ENCODE measurements at places on chromosomes 5 and 9. TPM values are rescaled to one million over a fixed set of nuclear protein-coding genes. Genes with fewer than 3 reads are reported as not detected.
A peak's percentile ranks its signal among the peaks of the same experiment; 100 is the strongest.

DNA sequence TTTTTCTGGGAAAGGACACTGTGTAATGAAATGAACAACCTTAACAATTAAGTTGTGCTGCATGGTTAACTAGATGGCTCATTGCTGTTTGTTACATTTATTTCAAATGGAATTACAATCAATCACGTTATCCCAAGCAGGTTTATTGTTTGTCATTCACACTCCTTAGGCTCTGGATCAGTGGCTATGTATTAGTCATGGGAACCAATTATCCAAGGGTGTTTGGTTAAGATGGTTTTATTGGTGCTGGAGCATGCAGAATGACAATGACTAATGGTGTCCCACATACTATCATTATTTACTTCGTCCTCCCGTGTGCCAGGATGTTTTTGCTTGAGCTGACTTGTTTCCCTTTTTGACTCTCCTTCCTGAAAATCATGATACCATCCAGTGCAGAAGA is 10.6 kb upstream of the TRPC7 start:
- no peak for DNase-seq

TICAM2 gene
- 1.0 TPM for total RNA-seq

GRCh38 chr5:124921694-124922093 is 175.3 kb upstream of the ZNF608 start:
- no peak for DNase-seq

DNA sequence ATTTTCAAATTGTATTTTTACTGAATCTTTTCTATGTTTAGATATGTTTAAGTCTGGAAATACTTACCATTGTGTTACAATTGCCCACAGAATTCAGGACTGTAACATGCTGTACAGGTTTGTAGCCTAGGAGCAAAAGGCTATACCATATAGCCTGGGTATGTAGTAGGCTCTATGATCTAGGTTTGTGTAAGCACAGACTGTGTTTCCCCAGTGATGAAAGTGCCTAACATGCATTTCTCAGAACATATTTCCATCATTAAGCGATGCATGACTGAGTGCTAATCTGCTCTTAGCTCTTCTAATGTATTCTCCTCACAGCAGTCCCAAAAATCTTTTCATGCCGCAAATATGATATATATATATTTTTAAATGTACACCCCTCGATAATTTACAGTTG is 166.7 kb upstream of the PPP2R2B start:
- DNase-seq = no peak

GRCh38 chr5:39072925-39073766 is 1.1 kb downstream of the RICTOR start:
- DNase-seq = peak; percentile 49

SGCD gene
- 0.32 TPM for total RNA-seq

DNA sequence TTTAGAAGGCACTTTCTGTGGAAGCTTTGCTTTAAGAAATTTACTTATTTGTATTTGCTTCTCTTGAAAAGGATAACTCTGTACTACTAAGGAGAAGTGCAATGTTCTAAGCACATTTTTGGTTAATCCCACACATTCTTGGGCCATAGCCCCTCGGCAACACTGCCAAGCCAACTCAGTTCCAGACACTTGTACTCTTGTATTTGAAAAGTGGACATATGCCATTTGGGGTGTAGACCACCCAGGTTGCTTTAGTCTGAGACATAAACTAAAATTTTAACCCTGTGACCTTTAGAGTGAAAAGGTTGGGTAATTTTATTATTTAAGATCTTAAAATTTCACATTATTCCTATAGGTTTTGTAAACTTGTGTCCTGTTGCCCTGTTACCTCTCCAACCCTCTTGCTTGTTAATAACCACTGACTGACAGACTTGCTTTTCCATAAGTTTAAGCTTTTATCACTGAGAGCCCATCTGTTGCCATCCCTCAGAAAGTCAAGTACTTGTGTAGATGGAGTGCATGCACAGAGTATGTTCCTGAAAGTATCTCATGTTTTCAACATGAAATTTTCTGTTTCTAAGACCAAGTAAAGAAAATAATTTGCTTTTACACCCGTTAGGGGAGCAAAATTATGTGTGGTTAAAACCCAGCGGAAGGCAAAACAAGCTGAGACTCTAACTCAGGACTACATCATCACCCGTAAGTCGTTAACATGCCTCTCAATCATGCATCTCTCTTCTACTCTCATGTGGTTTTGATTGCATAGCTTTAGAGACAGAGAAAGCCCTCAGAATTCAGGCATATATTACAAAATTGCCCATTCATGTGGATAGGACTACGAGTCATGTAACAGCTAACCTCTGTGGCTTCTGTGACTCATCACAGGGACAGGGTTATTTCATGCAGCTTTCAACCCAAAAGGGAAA is 117.3 kb downstream of the GDNF start:
- DNase-seq = no peak

- peak; percentile 90 for DNase-seq
Observed at GRCh38 chr9:26723486-26723885, 169.1 kb downstream of the CAAP1 start.

- DNase-seq = no peak
Observed at GRCh38 chr5:104793031-104793754, 1230.6 kb upstream of the NUDT12 start.

SLC25A51 gene
- 15.0 TPM for total RNA-seq

DNA sequence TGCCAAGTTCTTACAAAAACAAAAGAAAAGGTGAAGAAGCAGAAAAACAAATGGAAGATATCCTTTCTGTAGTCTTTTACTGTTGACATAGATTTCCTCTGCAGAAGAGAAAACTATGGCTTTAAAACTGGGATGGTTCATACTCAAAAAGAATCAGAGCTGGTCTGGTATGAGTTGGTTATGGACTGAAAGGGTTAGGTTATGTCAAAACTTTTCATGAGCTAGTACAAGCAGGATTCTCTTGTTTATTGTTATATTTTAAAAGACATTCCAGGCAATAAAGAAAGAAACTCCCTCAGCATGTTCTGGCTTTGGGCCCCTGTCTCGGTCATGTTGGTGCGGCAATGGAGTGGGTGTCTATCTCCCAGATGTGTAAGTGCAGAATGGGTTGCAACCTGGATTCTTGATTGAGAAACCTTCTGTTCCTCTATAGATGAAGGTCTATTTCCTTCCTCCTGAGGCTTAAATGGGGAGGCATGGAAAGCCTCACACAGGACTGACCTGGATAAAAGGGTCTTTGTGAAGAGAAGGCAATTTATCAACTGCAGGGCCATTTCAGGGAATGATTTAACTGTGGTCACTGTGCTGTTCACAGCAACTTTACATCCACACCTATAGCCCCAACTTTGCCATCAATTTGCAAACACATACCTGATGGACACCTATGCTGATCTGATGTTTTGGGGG is 209.6 kb upstream of the TNC start:
- no peak for DNase-seq

GRCh38 chr9:100290714-100291113 is 62.0 kb downstream of the TEX10 start:
- no peak for DNase-seq

CPLANE1 gene
- total RNA-seq = 6.5 TPM

GRCh38 chr5:160651692-160652645 is 200.0 kb downstream of the ATP10B start:
- no peak for DNase-seq

CD72 gene
- total RNA-seq = 4.6 TPM

- DNase-seq = peak; percentile 59
Observed at GRCh38 chr9:137162505-137163364, 7.1 kb downstream of the LRRC26 start.

DNA sequence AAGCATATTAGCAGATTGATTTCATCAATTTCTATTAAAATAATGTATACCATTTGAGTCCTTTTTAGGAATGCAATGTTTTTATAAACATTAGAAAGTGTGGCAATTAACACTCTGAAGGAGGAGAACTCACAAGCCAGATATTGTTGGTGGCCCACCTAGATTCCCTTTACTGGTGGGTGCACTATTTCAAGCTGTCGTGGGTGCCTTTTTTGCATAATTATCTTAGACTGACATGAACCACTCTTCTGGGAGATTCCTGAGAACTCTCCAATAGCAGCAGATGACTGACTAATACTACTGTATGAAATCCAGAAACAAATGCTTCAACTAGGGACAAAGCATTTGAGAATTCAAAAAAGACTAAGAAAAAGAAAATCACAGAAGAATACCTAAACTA is 526.0 kb downstream of the CDH18 start:
- no peak for DNase-seq

DNA sequence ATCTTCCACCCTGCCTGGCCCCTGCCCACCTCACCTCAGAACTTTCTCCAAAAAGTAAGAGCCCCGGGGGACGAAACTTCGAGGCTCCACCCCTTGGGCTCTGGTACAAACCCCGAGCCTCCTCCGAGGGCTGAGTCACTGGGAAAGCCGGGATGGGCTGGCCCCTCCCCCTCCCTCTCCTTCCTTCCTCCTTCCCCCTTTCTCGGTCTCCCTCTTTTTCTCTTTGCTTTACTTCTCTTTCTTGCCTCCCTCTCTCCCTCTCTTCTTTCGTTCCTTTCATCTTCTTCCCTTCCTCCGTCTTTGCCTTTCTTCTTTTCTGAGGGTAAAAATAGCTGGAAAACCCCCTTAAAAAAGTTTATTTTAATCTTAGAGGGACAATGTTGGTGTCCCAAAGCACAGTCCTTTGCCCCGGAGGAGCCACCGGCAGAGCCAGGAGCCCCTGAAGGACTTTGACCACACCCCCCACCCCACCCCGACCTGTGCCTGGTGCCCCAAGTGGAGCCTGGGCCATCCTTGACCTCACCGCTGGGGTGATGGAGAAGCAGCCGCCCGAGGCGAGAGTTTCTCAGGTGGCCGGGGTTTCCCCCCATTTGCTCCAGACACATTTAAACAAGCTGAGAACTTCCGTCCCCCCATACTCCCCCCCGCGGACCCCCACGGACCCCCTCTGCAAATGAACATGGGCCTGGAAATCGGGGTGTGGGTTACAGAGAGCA is 5.7 kb upstream of the NOTCH1 start:
- DNase-seq = peak; percentile 76

DNA sequence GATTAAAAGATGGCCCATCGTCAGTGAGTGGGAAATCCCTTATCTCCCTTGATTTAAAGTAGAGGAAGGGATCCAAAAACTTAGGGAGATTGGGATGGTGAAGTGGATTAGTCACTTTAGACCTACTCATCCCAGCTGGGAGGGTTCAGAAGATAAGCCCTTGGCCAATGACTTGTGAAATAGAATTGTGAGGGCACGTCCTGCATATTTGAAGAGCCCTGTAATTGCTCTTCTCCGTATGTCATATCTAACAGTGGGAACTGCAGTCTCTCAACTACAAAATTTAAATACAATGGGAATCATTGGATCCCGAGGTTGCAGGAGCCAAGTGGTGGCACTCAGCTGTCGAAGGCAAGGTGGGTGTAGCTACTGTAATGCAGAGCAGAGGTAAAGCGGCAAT is 65.4 kb upstream of the C9orf72 start:
- DNase-seq = no peak

CD74 gene
- total RNA-seq = 28.2 TPM

GRCh38 chr9:4833781-4834560 is 41.2 kb downstream of the RCL1 start:
- DNase-seq = no peak

SH3RF2 gene
- 1.6 TPM for total RNA-seq

GRCh38 chr9:116935149-116935897 is 248.2 kb downstream of the TRIM32 start:
- DNase-seq = no peak

STRBP gene
- 96.3 TPM for total RNA-seq

DNA sequence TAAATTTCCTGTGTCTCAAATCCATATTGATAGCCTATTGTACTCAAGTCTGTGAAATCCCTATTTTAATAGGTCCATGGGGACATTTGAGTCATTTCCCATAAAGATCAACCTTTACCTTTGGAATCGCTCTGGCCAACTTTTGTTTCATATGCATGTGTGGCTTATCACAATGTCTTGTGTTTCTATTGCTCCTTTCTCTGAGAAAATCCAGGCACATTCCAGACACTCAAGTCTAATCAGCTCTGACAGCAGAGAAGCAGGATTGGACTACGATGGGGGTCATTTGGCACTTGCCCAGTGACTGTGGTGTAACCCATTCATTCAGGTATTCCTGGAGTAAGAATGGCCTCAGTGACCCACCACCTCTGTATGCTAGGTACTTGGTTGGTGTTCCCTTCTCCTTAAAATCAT is 48.4 kb downstream of the ACTBL2 start:
- no peak for DNase-seq

DNA sequence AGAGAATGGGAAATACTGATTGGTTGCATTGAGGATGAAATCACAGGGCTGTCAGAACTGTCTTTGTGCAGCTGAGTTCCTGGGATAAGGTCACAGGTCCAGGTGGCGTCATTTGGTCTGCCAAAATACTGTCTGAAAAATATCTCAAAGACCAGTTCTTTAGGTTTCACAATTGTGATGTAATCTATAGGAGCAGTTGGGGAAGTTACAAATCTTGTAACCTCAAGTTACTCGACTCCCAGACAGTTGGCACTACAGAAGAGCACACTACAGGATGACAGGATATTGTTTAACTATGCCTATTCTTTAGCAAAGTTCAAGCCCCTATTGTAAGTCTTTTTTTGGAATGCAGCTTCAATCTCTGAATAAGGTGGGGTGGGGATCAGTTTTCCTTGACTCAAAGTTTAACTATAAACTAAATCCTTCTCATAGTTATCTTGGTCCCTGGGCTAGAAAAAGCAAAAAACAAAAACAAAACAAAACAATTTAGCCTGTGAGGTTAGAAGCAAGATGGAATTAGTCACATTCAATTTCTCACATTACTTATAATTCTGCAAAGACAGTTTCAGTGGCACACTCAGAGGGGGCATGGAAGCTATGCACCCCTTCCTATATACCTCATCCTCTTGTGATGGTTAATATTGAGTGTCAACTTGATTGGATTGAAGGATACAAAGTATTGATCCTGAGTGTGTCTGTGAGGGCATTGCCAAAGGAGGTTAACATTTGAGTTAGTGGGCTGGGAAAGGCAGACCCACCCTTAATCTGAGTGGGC is 276.0 kb downstream of the AUH start:
- no peak for DNase-seq

DNA sequence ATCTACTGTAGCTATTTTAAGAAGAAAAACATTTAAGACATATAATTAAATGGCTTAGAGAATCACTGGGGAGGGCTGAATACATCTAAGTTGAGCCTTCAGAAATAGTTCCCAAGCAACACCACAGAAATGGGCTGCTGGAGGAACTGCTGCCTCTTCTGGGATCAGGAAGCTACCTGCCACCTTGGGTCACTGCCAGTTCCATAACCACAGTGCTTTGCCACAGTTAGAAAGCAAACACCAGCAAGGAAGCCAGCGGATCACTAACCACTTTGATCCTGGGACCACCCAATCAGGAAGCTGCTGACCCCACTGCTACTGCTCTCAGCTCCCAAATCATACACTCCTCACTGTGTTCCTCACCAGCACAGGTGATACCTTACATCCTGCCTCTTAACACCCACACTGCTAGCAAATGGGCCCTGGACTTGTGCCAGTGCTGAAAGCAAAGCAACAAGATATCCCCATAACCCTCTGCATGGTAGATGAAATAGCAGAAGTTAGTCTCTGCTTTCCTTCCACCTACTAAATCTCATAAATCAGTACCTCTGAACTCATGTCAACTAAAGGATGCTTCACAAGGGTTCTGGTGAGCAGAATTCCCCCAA is 346.9 kb downstream of the DEPDC1B start:
- DNase-seq = no peak

GRCh38 chr5:68057191-68057590 is 158.4 kb upstream of the PIK3R1 start:
- no peak for DNase-seq

PCDHGB4 gene
- total RNA-seq = 8.8 TPM

All from WTC11 (cell line).